ENCODE measurements at places on chromosomes 11 and 22. TPM values are rescaled to one million over a fixed set of nuclear protein-coding genes. Genes with fewer than 3 reads are reported as not detected.

The SMC1B gene
- 0.24 TPM for polyA plus RNA-seq

The EEF1G gene
- polyA plus RNA-seq = 2,119 TPM

The IGF2 gene
- polyA plus RNA-seq = 249 TPM

The APOL4 gene
- polyA plus RNA-seq = 9.9 TPM

The IGLL1 gene
- polyA plus RNA-seq = 0.42 TPM

The CRYBB3 gene
- 0.19 TPM for polyA plus RNA-seq

The LGALS12 gene
- polyA plus RNA-seq = 0.27 TPM

The TUBA8 gene
- polyA plus RNA-seq = 2.1 TPM

The AIFM3 gene
- 0.60 TPM for polyA plus RNA-seq

- DNase-seq = no peak
These were observed 232.0 kb downstream of the NTM start for GRCh38 chr11:131602431-131602830.

DNA sequence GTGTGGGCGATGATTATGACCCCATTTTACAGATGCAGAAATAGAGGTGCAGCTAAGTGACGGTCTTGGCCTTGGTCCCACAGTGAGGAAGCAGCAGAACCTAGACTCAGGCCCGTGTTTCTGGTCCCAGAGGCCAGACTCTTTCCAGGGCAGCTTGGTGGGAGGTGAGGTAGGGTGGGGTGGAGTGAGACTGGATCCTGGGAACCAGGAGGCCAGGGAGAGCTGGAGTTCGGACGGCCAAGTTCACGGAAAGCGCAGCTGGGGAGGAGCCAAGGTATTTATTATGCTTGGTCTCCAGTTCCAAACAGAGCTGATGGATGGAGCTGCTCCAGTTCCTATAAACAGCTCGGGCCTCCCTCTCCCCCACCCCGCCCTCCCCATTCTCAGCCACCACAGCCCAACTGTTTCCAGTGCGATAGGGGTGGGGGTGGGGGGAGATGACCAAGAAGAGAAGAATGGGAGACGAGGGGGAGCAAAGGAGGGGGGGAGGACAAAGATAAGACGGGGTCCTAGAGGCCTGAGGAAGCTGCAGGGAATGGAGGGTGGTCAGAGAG, 16.2 kb downstream of the LRRC32 start:
- DNase-seq = peak; percentile 80

- DNase-seq = no peak
These were observed 15.0 kb downstream of the POGLUT3 start for GRCh38 chr11:108483163-108483562.

GRCh38 chr11:123672568-123672967, 18.1 kb upstream of the SCN3B start:
- no peak for DNase-seq

GRCh38 chr11:3092603-3093141, 35.4 kb upstream of the CARS1 start:
- DNase-seq = no peak

- DNase-seq = no peak
These were observed 82.3 kb upstream of the PHOX2A start for GRCh38 chr11:72326151-72326848.

DNA sequence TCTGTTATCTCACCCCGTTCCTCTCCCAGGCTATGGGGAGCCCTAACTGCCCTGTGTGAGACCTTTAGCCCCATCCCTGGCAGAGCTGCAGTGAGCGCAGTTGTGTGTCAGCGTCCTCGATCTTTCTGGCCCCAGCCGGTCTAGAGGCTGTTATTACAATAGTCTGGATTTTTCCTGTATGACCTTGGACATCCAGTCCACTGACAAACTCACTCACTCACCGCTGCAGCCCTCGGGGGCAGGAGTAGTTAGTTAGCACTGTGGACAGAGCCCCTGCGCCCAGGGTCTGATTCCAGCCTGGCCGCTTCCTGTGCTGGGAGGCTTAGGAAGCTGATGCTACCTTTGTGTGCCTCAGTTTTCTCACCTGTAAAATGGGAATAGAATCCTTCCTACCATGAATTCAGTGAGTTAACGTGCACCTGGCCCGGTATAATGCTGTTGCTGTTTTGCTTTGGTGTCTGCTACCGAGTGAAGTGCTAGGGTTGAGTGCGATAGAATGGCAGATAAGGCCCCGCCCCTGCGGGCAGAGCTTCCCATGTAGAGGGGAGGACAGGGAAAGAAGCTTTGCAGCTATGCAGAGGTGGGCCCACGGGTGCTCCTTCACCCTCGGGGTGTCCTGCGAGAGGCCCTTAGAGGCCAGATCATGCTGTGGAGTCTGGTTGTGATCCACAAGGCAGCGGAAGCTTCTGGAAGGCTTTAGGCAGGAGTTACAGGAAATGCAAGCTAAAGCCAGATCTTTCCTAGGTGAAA, 3.0 kb downstream of the LRP5 start:
- DNase-seq = no peak

GRCh38 chr11:60866911-60867870, at the start of gene ZP1:
TSS of gene ZP1 (plus strand) at chr11:60867542. CDS start at chr11:60867562, 20 bp downstream.
- DNase-seq = no peak

GRCh38 chr22:44445307-44445680, 52.7 kb downstream of the RTL6 start:
- DNase-seq = no peak

GRCh38 chr11:87861030-87861429, 314.2 kb downstream of the RAB38 start:
- no peak for DNase-seq

DNA sequence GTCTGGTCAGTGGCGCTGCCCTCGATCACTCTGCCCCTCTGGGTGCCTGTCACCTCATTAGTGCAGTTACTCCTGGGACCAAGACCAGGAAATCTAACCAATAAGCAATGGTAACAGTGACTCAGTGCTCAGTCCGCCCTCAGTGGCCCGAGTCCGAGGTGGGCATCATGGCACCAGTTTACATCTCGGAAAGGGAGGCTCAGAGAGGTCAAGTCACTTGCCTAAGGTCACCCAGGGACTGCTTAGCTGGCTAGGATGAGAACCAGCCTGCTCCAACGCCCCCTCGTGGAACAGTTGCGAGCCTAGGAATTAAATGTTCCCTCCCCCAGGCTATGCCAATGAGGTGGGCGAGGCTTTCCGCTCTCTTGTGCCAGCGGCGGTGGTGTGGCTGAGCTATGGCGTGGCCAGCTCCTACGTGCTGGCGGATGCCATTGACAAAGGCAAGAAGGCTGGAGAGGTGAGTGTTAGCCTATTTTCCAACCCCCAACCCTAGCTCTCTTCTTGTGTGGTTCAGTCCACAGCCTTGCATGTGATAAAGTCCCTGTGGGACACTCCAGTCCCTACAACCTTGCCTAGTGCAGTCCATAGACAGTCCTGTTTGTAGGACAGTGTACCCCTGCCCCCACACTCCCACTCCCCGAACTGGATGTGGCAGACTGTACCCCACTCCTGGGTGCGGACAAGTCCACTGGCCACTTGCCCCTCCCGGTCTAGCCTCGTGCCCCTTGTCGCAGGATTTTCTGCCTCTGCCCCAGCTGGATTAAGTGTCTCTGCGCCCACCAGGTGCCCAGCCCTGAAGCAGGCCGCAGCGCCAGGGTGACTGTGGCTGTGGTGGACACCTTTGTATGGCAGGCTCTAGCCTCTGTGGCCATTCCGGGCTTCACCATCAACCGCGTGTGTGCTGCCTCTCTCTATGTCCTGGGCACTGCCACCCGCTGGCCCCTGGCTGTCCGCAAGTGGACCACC, 1.1 kb downstream of the MTFP1 start:
- peak; percentile 55 for DNase-seq

DNA sequence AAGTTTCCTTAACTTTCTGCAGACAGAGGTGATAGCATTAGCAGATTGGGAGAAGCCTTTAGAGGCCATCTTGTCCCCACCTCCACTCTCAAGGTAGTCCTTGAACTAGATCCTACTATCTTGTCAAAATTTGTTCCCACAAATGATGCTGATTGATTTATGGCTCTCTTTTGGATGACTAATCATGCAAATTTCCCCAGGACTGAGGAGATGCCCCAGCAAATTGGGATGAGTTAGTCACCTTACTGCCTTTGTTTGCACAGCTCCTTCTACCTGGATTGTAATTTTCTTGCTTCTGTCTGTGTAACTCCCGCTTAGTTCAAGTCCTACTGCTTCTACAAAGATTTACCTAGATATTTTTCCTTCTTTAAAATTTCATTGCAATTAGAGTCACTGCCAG, 391.4 kb upstream of the CADM1 start:
- no peak for DNase-seq

GRCh38 chr11:129766898-129767604, 48.6 kb upstream of the TMEM45B start:
- DNase-seq = no peak

- no peak for DNase-seq
These were observed 19.4 kb upstream of the TMA7B start for GRCh38 chr22:39940757-39941305.

DNA sequence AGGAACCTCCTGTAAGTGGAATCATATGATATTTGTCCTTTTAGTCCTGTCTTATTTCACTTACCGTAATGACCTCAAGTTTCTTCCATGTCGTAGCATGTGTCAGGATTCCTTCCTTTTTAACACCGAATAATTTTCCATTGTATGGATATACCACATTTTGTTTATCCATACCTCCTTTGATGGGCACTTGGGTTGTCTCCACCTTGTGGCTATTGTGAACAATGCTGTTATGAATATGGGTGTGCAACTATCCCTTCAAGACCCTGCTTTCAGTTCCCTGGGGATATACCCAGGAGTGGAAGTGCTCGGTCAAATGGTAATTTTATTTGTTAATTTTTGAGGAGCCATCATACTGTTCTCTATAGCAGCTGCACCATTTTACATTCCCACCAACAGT, 244.9 kb upstream of the BLID start:
- no peak for DNase-seq

DNA sequence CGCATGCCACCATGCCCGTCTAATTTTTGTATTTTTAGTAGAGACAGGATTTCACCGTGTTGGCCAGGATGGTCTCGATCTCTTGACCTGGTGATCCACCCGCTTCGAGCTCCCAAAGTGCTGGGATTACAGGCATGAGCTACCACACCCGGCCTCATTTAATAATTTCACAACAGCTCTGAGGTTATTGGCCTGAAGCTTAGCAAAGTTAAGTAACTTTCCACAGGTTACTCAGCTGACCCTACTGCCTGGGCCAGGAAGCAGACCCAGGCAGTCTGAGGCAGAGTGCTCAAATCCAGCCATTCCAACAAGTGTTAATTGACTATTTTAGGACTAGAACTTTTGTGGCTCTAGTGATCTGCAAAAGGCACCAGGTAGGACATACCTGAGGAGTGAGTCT, 52.2 kb upstream of the L3MBTL2 start:
- DNase-seq = no peak

- DNase-seq = peak; percentile 88
These were observed 2.7 kb upstream of the NEAT1 start for GRCh38 chr11:65419772-65420481.

DNA sequence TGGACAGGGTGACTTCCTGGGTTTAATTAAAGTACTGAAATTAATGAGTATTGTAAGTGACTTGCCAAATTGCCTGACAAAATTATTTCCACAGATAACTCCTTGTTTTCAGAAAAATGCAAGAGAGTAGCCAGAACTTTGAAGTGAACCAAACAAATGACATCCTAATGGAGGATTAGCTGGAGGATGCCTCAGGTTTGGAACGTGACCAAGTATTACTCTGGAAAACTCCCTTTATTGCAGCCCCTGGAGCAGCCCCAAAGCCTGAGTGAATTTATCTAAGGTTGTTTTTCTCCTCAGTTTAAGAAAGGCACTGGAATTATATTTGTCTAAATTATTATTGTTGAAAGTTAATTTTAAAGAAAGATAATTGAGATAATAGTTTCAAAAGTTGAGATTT, 343.6 kb upstream of the MTNR1B start:
- no peak for DNase-seq

DNA sequence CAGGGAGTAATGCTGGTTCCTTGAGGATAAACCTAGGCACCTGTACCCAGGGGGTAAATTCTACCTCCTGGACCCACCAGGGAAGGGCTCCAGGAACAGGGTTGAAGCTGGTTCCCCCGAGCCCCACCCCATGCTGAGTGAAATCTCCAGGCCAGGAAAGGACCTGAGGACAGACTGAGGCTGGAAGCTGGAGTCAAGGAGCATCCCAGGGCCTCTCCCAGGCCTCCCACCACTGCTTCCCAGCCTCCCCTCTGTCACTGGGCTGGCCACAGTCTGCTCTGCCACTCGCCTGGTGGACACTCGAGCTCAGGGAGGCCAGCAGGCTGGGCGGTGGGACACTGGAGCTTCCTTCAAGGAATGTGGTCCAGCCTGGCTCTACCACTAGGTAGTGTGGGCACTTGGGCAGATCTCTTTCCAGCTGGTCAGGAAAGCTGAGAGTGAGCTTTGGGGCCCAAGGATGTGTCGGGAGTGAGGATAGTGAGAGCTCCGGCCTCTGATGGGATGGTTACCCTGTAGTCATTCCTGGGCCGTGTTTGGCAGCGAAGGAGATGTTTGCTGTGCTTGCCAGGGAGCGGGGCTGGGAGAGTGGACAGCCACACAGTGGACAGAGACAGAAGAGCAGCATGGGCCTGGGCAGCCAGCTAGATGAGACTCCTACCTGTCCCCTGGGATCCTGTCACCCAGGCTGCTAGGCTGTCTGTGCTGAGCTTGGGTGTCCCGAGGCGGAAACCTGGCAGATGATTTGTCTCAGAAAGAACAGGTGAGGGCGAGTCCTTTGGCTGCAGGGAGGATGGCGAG, 3.4 kb downstream of the OVOL1 start:
- DNase-seq = no peak

- no peak for DNase-seq
These were observed 40.2 kb upstream of the PRODH start for GRCh38 chr22:18976197-18976751.

GRCh38 chr22:48628891-48629543, 1198.7 kb downstream of the BRD1 start:
- DNase-seq = no peak

GRCh38 chr22:27207266-27207665, 549.9 kb downstream of the MIAT start:
- DNase-seq = no peak

DNA sequence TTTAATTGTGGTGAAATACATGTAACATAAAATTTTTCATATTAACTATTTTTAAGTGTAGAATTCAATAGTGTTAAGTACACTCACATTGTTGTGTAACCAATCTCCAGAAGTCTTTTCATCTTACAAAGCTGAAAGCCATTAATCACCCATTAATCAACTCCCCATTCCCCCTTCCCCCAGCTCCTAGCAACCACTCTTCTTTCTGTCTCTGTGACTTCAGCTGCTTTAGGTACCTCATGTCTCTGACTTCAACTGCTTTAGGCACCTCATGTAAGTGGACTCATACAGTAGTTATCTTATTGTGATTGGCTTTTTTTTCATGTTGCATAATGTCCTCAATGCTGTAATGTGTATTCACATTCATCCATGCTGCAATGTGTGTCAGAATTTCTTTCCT, 150.8 kb upstream of the NTM start:
- DNase-seq = no peak

DNA sequence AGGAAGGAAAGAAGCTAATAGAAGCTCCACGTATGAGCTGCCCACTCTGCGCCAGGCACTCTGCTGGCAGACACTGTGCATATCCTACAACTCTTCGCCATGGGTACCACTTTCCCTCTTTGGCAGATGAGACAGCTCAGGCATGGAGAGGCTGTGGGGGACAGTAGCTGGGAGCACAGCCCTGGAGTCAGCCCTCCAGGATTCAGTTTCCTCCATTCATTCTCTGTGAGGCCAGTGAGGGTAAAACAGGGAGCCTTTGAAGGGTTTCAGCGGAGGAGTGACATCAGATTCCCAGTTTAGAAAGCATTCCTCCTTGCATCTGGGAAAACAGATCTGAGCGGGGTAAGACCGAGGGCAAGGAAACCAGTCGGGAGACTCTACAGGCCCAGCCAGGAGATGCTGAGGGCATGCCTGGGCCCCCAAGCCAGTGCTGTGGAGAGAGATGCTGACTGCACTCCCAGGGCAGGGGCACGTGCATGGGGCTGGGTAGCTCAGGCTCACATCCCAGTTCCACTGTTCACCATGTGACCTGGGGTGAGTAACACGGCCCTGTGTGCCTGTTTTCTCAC, 58.3 kb upstream of the EMID1 start:
- no peak for DNase-seq

Measured in right lung (tissue), 10 donors.